ENCODE measurements at places on chromosomes 6 and 20.
A peak's percentile ranks its signal among the peaks of the same experiment; 100 is the strongest.

GRCh38 chr6:110512991-110513390 is 36.6 kb upstream of the SLC22A16 start:
- peak; percentile 58 for DNase-seq

DNA sequence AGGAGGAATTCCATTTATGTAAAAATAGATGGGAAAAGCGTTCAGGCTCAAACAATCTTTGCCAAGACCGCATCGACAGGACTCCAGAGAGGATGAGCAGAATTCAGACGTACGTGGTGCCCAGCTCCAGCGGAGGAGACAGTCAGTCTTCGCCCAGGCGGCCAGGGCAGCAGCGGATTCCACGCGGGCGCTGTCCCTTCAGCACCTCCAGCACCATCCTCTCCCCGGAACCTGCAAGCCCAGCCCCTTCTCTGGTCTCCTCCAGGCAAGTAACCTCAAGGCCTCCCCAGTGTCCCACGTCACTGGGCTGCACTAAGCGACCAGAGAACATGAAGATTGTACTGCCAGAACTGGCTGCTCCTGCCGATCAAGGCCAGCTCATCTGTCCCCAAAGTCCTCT is 2.8 kb upstream of the KCNQ2 start:
- DNase-seq, result peak; percentile 18

GRCh38 chr6:72746276-72746675 is 124.4 kb downstream of the KCNQ5 start:
- DNase-seq, result peak; percentile 53

GRCh38 chr20:3652221-3652620 is 11.0 kb downstream of the GFRA4 start:
- DNase-seq, result no peak

DNA sequence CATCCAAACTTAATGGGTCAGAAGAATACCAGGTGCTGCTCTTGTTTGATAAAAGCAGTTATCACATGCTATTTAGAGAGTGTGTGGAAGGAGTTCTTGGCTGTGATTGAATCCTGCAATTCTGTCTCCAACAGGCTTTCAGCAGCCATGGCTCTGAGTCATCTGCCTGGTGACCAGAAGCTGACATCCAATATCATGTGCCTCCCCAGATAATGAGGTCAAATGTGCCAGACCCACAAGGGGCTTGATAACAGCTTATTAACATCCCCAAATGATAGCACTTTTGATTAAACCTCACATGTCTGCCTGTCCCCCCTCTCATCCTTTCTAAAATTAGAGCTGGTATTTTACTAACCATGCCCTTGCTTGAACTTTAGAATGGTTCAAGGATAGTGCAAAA is 175.7 kb upstream of the PLN start:
- peak; percentile 75 for DNase-seq

- DNase-seq, result no peak
Observed at GRCh38 chr20:40899344-40899743, 129.3 kb upstream of the TOP1 start.

All from LHCN-M2 (cell line).